Neural crest cell (in vitro differentiated cells): ENCODE measurements at places on chromosomes 3 and 15.

GRCh38 chr3:181690769-181691168 lies 21.0 kb upstream of the SOX2 start:
- no peak for DNase-seq

GRCh38 chr15:64686130-64686735 lies 89.2 kb downstream of the RBPMS2 start:
- DNase-seq, result peak; percentile 24

DNA sequence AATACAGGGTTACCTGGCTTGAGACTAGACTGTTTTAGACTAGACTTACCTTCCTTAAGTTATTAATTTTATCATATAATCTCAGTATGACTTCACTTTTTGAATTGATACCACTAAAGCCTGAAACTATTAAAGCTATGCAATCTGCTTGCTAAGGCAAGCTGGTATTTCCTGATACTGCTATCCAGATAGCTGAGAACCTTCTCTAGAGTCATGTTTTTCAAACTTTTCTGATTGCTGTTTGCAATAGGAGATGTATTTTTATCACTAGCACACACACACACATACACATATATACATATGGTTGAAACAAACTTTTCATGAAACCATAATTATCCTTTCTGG lies 9.3 kb upstream of the MAGI1 start:
- DNase-seq, result no peak

- no peak for DNase-seq
These were observed 59.7 kb downstream of the CCDC33 start for GRCh38 chr15:74295800-74296199.

DNA sequence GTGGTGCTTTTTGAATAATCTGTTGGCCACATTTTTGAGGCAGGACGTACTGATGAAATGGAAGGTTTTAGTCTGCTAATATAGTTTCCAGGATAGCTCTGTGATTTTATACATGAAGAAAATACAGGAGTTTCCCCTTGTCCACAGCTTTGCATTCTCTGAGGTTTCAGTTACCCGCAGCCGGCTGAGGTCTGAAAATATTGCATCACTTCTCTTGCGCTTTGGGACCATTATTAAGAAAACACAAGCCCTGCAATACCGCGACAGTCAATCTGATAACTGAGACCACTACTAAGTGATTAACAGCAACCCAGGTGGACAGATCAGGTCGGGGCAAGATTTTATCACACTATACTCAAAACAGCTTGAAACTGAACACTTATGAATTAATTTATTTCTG lies 33.0 kb downstream of the BLM start:
- DNase-seq, result no peak

- DNase-seq, result no peak
These were observed 159.1 kb downstream of the CHL1 start for GRCh38 chr3:355622-356021.

DNA sequence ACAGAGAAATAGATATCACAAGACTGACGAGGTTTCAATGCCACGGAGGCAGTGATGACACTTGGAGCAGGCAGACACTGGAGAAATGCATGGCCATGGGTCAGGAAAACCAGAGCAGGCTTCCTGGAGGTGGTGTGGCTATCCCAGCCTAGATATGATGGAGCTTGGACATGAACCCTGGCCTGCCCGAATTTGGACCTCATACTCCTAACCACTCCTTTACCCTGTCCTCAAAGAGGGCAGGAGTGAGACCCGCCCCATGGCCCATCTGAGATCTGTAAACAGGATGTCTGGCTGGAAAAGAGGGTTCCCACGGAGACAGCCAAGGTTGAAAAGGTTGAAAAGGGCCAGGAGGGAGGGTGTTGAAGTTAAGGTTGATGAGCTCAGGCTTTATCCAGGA lies 31.0 kb downstream of the CPN2 start:
- no peak for DNase-seq

DNA sequence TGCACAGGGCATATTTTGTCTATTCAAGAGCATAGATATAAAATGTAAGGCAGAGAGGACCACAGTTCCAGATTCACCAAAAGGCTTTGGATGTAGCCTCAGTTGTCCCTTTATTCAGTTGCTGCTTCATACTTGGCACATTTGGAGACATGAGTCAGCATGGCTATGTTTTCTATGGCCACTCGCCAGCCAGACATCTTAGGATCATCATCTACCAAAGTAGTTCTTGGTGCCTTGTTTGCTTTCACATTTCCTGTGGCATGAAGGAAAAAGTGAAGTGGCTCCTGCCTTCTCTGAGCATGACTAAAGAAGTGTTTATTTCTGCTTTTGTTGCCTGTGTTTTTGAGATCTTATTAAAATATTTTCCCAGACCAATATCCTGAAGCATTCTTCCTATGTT lies 7.2 kb downstream of the SUSD5 start:
- DNase-seq, result no peak

- DNase-seq, result no peak
These were observed 54.6 kb upstream of the CADPS start for GRCh38 chr3:62929771-62930170.

DNA sequence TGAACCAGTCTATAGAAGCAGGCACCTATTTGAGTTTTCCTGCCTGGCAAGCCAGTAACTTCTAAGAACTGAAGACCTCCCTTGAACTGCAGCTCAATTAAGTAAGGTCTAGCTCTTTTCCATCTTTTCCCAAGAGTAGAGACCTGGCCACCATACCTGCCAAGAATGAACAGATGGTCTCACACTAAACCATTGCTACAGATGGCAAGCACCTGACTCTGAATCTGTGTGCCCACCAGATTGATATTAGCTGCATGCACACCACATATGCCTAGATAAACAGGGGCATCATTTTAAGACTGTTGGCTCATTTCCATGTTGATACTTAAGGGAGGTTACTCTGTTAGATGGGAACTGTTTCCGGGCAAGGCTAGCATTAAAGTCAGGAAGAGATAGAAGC lies 34.8 kb upstream of the GSK3B start:
- no peak for DNase-seq

- peak; percentile 77 for DNase-seq
These were observed 238.7 kb downstream of the ZPLD1 start for GRCh38 chr3:102673271-102674115.

DNA sequence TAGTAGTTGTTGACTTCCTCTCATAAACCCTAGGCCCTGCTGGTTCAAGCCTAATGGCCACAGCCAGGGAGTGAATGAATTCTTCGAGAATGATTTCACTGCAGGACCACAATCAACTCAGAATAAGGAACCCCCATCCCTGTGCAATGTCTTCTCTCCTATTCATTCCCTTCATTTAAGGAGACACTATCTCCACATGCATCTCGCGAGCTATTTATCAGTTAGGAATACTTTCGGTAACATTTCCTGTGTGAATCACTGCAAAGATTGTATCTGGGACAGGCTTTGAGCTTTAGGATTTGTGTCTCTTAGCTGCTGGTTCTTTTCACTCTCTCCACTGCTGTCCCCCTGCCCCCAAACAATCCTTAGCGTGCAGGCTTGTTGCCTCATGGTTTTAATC lies 94.4 kb downstream of the MYLK start:
- no peak for DNase-seq

DNA sequence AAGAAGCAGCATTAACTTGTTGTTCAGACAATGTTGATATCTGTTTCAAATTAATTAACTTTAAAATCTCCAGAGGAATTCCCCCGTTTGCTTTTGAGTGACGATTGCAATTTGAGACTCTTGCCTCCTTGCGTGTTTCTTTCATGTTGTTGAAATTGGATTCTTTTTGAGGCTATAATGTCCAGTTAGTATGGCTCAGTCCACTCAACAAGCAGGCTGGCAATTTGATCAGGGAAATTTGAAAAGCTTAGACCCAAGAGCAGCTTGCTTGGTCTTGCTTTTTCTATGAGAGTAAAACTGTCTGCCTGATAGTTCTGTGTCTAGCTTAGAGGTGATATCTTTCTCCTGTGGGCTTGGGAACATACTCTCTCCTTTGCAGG lies 2.0 kb downstream of the ARID3B start:
- DNase-seq, result no peak

- DNase-seq, result no peak
These were observed 28.8 kb downstream of the APBA2 start for GRCh38 chr15:28914483-28915023.

DNA sequence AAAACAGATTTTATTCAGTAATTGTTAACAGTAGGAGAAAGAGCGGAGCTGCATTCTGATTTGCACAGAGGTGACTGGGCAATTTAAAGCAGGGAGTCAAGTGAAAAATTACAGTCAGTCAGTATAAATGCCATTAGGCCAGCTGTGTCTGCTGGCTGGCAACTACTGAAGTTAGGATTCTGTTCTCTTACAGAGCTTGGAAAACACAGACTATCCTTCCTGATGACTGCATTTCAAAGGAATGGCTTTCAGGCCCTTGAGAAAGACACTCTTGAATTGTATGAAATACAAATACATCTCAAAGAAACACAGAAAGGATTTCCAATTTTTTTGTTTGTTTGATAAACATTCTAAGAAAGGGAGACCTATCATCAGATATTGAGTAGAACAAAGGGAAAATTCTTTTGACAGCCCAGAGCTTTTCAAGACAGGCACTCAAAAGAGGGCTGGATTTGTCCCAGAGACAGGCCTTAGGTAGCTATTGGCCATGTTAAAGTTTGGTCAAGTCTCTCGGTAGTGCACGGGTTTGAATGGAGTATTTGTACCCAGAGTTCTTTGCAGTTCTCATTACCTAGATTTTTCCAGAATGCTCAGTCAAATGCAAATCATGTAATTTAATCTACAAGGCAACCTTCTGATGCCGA lies 551.2 kb upstream of the CCDC54 start:
- DNase-seq, result no peak

DNA sequence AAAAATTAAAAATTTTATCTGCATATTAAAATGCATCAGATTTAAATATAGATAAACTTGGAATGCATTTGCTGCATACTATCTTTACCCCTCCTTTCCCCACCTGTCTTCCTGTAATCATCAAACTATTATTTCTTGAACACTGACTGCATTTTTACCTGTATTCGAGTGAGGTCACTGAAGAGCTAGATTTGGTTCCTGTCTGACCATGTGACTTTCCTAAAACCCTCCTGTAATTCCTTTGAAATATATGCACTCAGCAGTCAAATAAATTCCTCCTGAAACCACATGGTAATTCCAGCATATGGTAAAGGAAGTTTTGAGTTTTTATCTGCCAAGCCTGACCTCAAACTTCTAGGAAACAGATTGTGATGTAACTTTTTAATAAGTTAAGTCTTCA lies 445.6 kb upstream of the FRG2C start:
- no peak for DNase-seq

DNA sequence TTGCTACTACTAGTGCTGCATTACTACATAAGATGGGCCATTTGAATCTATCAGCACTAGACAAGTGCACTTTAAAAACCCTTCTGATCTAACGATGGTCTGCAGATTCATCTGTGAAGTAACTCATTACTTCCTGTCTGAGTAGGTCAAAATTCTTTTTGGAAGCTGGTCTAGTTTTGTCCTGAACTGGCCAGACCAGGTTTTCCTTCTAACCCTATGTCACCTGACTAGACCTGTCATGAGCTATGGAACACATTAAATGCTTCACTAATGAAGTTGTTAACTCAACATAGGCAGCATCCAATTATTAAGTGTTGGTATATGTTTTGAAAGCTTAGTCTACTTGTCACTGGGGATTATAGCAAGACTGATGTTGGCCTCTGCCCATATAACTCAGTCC lies 10.1 kb upstream of the RBM5 start:
- DNase-seq, result no peak

DNA sequence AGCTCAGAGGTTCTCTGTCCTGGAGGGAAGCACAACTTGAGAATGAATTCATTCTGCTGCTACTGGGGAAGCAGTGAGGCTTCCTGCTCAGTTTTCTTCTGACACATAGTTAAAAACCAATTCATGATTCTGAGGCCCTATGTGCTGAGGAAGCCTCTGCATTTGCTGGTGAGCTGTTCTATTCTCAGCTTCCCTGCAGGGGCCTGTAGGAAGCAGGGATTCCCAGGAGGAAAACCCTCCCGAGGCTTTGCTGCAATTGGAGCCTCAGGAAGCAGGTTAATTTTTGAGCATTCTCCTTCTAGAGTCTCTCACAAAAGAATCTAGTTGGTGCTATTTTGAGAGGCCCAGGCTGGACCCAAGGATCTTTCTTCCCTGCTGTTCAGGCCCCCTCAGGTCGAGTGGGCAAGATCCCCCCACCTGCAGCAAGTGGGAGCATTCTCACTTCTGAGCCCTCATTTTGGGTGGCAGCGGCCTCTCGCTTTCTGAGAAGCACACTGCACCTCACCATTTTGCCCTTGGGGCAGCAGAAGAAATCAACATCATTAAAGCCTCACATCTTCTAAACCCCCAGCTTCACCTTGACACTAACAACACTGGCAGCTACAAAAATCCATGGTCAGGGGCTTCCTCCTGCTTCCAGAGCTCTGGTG lies 197.5 kb upstream of the TSC22D2 start:
- no peak for DNase-seq

DNA sequence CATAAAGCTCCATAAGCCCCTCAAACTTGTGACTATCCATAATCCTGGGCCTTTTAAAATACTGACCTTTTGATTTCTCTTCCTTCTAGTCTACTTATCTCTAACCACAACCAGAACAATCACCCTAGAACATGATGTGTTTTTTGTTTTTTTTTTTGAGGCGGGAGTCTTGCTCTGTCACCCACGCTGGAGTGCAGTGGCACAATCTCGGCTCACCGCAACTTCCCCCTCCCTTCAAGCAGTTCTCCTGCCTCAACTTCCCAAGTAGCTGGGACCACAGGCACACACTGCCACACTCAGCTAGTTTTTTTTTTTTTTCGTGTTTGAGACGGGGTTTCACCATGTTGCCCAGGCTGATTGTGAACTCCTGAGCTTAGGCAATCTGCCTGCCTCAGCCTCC lies 25.1 kb downstream of the VPS39 start:
- DNase-seq, result no peak

- DNase-seq, result no peak
These were observed 422.6 kb downstream of the FOXP1 start for GRCh38 chr3:71160785-71161546.

DNA sequence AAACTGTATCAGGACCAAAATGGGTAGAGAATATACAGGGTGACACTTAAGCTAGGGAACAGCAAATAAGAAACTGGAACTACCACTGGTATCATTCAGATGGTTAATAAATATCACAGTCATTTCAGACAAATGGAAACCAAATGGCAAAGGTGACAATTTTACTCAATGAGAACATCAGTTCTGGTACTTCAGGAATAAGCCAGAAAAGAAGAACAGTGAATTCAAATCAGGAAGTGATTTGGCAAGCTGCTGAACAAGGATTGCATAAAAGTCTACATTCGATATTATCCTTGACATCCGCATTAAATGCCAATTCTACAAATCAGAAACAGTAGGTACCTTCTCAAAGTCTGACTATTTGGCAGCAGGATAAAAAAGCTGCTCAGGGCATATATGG lies 23.5 kb upstream of the STIMATE start:
- no peak for DNase-seq

- DNase-seq, result no peak
These were observed 1.4 kb downstream of the XXYLT1 start for GRCh38 chr3:195269375-195270078.
